ENCODE measurements at places on chromosomes 2 and 18.

- DNase-seq = peak; percentile 87
Measured at GRCh38 chr18:2994603-2995432, 18.1 kb downstream of the LPIN2 start.

- no peak for DNase-seq
Measured at GRCh38 chr2:156883804-156884203, 373.7 kb upstream of the GALNT5 start.

DNA sequence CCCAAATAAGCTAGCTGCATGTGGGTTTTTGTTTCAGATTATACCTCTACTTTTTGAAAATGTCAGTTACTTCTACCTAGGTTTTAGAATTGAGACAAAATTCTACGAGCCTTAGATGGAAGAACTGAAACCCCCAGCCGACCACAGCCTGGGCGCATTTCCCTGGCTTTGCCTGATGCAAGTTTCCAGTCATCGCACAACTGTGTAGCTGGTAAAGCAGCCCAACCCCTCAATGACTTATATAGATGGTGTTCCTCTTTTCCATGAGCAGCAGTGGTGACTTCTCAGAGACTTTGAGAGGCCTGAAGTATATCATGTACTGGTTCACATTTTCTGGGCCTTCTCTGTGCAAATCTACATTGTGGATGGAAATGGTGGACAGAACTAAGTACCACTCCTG, 515.4 kb upstream of the RAB6C start:
- peak; percentile 1 for DNase-seq

DNA sequence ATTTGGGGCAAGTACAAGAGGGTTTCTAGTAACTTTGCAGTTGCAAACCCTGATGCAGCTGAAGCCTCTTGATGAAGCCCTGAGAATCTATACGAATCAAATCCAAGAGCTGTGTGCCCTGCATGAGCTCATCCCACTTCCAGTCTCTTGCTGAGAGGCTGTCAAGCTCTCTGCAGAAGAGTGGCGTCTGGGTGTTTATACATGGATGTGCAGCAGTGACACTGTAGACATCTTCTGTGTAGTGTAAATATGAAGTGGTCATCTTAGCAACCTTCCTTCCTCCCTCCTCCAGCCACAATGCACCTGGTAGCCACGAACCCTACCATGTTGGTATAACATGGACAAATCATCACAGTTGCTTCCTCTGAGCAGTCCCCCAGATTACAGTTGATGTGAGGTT, 18.4 kb upstream of the KIAA2012 start:
- DNase-seq = no peak

DNA sequence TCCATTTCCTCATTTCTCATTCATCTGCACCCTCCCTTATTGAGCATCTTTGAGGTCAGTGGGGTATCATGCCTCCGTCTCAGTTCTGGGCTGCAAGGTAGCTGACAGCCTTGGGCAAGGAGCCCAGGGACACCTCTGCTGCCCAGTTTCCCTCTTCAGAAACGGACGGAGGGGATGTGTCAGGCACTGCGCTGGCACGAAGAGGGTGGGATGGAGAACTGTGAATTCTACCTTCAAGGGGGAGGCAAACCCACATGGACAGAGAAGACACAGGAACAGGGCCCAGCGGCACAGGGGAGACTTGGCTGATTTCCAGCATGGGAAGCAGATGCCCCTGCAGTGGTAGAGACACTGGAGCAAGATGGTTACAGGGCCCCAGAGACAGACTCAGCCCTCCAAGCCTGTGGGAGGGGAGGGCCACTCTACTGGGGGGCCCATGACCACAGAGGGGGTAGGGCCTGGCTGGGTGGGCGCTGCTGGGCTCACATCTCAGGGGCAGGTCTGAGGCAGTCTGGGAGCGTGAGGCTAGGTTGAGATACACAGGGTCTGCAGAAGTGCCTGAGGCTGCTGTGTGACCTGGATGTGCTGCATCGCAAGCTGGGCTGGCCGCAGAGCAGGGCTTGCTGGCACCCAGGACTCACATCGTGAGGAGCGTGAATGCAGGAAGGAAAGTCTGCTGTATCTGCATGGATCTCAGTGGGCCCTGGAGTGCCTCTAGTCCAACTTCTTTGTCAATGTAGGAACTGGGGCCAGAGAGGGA, 92.3 kb downstream of the HS1BP3 start:
- no peak for DNase-seq

- DNase-seq = no peak
Measured at GRCh38 chr2:160516547-160517365, 23.1 kb upstream of the RBMS1 start.

DNA sequence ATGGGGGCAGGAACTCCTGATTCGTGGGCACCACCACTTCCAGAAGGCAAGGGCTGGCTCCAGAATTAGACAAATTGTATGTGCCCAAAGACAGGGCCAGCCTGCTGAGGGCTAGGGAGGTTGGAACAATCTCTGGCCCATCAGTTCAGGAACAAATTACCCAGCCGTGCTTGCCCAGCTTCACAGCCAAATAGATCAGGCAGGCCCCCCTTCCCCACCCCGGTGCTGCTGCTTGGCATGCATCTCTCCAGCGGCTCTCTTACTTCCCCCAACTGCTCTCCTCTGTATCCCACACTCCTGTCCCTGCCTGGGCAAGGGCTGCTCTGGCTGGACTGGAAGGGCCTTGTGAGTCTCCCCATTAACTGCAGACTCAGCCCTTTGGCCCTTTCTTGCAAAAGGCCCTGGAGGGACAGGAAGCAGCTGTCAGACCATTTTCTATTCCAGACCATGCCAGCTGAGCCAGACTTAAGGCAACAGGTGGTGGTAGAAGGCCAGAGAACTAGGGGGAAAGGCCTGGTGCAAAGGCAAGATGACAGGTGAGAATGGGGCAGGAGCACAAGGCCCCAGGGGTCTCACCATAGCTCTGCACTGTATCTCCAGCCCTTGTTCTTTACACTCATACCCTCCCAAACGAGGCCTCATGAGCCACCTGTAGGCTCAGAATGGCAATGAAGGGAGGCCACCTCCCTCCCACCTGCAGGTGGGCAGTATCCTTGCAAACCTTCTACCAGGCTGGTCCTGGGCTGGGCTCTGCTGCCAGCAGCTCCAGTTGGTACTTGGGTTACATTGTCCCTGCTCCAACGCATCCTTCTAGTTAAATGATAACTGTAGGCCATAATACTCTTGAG, 30.7 kb upstream of the ACAA2 start:
- DNase-seq = no peak

- DNase-seq = no peak
Measured at GRCh38 chr2:2919574-2920365, 457.8 kb downstream of the EIPR1 start.

GRCh38 chr2:6694555-6694954, 171.2 kb downstream of the CMPK2 start:
- DNase-seq = no peak

DNA sequence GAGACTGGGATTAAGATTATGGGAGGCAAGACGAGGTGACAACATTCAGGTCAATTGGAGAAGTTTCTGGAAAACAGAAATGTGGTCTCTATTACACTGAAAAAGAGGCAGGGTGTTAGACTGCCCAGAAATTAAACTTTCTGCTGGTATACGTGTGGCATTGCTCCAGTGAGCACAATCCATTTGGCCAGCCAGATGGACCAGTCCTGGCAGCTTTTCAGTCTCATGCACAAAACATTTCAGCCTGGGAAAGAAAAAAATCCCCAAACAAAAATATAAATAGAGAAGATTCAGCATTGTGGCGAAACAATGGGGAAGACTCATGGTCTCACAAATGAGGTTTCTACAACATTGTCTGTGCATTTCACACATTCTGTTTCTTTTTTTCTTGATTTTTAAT, 113.9 kb downstream of the HNMT start:
- DNase-seq = no peak

DNA sequence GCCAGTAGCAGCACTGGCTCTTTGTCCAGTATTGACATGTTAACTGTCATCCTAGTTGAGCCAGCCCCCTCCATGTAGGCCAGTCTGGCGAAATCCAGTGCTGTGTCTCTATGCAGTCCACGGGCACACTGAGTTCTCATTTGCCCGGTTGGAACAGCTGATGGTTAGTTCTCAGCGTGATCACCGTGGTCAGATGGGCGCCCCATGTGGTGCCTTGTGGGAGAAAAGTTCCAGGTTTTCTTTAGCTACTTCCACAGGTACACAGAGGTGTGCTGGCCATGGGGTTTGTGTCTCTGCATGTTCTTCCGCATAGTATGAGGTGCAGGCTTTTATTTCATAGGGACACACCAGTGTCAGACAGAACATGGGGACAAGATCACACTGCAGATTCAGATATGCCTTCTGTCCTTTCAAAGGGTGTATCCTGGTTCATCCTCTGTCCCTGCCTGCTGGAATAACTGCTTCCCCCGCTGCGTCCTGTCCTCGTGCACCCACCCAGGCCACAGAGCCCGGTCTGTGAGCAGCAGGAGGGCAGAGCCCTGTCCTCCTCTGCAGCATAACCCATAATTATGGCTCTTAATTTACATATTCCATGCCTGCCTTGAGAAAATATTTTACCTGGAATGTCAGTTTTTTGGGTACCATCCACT, 334.1 kb downstream of the GBX2 start:
- DNase-seq = no peak

GRCh38 chr18:76963936-76964335, 141.6 kb downstream of the ZNF236 start:
- DNase-seq = peak; percentile 13

GRCh38 chr2:227035711-227036367, 128.2 kb downstream of the COL4A4 start:
- DNase-seq = no peak

GRCh38 chr2:237967463-237967951, 693 bp downstream of the UBE2F start:
- DNase-seq = peak; percentile 17

- no peak for DNase-seq
Measured at GRCh38 chr2:25938345-25938744, 44.0 kb downstream of the KIF3C start.

- DNase-seq = no peak
Measured at GRCh38 chr2:101080211-101081068, 70.7 kb downstream of the TBC1D8 start.

DNA sequence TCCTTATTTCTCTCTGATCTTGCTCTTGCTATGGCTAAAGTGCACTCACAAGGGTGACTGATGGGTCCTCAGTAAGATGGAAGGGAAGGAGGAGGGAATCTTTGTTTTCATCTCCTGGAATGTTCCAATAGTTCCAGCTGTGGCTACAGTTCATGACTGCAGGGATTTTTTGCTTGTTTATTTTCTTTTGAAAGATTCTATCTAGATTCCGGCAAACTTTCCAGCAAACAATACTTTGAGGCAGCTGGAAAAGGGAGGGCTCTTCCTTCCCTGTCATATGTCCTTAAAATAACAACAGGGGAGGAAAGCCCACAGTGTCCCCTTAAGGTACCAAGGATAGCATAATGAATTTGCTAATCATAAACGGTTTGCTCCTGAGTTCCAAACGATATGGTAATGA, 111.3 kb upstream of the SLC14A2 start:
- DNase-seq = no peak

DNA sequence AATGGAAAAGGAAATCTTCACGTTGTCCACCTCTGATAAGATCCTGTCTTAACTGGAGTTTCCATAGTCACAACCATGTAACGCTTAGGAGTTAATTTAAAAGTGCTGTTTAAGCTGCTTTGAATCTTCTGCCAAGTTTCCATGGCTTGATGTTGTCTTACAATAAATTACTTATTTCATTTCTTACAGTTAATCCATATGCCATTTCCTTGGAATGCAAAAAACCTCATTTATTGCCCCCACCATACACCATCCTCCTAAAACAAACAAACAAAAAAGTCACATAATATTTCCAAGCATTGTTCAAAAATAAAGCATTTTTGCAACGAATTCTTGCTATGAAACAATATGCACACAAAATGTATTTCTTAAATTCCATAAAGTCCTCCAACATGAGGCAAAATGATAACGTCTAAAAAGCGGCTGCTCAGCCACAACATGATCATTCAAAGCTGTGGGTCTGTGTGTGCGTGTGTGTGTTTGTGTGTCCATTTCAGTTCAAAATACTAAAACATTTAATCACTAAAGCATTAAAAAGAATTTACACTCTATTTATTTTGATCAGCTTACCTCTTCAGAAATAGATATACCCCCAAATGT, 46.8 kb upstream of the PXDN start:
- no peak for DNase-seq

DNA sequence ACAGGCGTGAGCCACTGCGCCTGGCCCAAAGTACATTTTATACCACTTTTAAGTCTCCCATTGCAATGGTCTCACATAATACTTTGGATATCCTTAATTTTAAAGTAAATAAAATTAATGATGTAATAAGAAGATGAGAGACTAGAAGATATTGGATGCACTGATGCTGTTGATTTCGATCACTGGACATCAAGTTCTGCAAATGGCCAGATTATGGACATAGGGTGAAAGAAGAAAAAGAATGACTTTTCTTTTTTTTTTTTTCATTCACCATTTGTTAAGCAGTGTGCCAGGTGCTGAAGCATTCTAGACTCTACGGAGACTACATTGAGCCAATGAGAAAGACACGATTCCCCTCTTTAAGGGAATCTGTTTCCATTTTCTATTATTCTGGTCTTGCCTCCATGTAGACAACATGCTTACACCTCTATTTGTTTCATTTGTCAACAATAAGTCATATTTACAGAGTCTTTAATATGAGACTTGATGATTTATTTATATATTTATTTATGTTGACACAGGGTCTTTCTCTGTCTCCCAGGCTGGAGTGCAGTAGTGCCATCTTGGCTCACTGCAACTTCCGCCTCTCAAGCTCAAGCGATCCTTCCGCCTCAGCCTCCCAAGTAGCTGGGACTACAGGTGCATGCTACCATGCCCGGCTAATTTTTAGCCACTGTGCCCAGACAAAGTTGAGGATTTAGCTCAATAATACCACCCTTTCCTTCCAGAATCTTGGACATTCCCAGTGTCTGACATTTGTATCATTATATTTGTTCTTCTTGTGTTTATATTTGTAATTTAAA, 23.7 kb downstream of the FN1 start:
- DNase-seq = no peak

- no peak for DNase-seq
Measured at GRCh38 chr2:113137827-113138226, 10.4 kb downstream of the IL1RN start.

DNA sequence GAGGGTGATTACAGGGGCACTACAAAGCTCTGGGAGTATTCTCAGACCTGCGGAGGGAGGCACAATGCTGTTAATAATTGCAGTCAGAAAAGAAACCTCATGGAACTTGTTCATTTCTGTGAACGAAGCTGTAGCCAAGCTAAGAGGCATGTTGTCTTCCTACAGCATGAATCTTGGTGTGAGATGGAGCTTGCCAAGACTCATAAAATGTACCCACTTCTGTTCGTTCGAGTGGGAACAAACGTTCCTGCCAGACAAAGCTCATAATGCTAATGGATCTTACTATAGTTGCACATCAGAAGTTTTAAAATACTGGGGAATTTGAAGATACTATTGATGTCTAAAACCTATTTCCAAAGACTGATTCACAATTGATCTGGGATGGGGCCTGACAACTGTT, 489.1 kb downstream of the ZEB2 start:
- no peak for DNase-seq

DNA sequence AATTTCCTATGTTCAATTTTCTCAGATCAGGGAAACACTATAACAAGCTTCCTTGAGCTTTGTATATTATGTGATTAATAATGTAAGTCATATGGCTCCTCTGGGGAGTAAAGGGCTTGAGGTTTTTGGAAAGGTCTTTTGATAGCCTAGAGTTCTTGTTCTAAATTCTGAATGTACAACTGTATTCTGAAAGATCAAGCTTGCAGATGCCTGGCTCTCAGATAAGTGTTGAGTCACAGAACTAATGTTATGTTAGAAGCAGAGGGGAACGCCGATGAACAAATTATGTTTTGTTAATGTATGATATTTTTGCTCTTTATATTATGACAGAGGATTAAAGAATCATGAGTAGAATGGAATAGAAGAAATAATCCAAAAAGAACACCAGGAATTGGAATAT, 170.1 kb downstream of the RPRM start:
- no peak for DNase-seq
